ENCODE measurements at places on chromosomes 11 and 22.

GRCh38 chr11:92409355-92409754 lies 184.7 kb downstream of the FAT3 start:
- DNase-seq: no peak

- peak; percentile 82 for DNase-seq
Observed at GRCh38 chr11:208181-208916, 841 bp downstream of the RIC8A start.

DNA sequence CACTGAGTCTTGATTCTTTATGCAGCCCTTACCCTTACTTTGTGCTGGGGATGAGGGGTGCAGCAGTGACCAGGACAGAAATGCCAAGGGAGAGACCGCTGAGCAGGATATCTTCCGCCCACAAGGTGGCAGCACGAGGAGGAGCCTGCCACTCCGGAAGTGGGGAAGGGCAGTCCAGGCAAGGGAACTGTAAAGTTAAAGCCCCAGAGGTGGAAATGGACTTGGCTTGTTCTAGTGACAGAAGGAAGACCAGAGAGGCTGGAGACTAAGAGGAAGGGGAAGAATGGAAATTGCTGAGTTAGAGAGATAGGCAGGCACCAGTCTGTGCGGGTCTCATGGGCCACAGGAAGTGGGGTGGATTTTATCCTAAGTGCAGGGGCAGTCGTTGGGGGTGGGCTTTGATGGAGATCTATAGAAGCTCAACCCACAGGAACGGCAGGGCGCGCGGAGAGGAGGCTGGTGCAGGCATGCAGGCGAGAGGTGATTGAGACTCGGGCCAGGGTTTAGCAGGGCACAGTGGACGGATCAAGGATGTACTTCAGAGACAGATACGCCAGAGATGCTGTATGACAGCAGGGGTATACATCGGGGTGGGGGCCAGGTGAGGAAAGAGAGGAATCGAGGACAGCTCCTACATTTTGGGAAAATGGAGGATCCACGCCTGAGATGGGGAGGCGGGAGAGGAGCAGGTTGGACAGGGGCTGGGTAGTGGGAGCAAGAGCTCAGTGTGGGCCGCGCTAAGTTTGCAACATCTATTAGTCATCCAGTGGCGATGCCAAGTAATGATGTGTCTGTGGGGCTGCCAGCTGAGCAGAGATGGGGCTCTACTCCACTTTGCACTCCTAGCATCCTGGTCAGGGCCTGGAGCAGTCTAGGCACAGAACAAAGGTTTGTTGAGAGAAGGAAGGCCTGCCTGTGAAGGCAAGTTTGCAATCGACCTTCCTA lies 3.3 kb upstream of the GRK2 start:
- peak; percentile 66 for DNase-seq

DNA sequence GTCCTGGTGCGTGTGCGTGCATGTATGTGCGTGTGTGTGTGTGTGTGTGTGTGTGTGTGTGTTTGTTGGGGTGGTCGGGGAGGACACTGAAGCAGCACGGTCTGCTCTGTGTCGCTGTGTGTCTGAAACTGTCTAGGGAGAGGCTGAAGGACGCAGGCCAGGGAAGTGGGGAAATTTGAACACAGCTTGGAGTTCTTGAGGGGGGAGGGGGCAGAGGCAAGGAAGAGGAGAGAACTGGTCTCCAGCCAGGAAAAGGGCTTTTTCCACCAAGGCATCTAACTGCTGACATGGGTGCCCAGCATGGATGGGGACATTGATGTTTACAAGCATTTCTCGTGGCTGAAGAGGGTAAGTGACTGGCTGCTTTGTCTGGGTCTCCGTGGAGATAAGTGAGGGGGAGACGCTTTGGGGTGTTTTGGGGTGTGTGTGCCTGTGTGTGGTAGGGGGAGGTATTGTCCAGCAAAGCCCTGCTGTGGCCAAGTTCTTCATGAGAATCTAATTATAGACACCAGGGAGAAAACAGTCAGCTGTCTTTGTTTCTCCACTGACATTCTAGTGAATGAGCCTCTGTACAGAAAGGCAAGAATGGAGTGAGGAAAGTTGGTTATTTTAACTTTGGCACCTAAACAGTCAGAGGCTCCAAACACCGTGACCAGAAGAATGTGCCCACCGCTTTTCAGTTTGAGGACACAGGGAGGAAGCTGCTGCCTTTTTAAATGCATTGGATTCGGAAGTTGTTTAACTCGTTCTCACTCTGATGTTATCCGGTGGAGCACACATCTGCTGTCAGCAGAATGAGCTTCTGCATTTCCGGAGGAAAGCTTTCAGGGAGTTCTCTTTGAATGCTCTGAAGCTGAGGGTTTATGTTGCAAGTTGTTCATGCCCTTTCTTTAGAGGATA lies 63.7 kb downstream of the PPFIBP2 start:
- no peak for DNase-seq

- DNase-seq: no peak
Observed at GRCh38 chr11:94178331-94178730, 49.7 kb downstream of the PANX1 start.

DNA sequence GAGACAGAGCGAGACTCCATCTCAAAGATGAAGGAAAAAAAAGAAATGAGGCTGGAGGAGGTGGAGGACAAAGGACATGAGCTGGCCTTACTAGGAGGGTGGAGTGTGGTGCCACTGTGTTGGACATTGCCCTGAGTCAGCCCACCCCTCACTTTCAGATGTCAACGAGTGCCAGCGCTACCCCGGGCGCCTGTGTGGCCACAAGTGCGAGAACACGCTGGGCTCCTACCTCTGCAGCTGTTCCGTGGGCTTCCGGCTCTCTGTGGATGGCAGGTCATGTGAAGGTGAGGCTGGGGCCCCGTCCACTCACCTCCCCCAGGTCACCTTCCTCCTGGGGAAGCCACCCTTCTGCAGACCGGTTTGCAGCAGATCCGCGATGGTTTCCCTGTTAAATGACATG lies 40.6 kb downstream of the FBLN1 start:
- DNase-seq: no peak

GRCh38 chr11:2590965-2591754 lies 108.6 kb downstream of the KCNQ1OT1 start:
- no peak for DNase-seq
